Stimulated activated CD4-positive, alpha-beta T cell treated with anti-CD3 and anti-CD28 coated beads, TNF-alpha, amount 100 ng/mL, for 4 hours (primary cell): ENCODE measurements at places on chromosomes 7 and 10.

GRCh38 chr10:119098576-119098975 lies 5.3 kb upstream of the DENND10 start:
- DNase-seq: no peak

DNA sequence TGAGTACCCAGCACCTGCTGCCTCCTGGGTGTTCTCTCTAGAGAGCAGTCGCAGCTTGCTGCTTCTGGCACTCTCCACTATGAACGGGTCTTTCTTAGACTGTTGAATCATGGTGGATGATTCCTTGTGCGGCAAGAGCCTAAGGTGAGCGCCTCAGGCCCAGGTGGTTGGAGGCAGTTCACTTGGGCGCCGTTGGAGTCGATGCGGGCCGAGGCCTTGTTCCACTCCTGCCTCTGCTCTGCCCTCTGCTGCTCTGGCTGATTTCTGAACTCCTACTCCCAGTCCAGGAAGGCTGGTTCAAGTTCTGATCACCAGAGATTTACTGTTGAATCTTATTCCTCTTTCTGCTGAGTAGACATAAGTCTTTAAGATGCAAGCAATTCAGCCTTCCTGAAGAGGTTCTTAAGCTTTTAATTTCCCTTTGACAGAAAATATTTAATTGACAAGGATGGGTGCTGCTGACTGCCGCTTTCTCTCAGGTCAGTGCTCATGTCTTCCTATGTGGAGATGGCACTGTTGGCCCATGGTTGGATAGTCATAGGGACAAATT lies 10.4 kb downstream of the YKT6 start:
- no peak for DNase-seq

DNA sequence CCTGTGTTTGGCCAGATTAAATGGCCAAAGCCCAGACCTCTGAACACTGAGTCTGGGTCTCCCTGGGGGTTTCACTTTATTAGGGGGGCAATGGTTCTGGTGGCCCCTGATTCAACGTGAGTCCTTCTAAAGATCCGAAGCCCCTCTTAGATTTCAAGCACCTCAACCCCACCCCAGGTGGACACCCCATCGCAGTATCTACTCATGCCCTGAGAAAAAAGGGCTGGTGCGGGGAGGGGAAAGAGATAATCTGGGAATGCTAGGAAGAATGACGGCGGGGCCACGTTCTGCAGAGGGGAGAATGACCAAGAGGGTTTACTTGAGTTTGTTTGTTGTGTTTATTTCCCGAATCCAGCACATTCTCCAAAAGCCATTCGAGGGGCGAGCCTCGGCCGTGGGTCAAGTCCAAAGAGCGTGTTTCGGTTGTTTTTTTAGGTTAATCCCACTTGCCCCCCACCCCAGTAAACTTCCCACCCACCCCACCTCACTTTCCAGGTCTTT lies 832 bp downstream of the PDLIM1 start:
- DNase-seq: no peak

DNA sequence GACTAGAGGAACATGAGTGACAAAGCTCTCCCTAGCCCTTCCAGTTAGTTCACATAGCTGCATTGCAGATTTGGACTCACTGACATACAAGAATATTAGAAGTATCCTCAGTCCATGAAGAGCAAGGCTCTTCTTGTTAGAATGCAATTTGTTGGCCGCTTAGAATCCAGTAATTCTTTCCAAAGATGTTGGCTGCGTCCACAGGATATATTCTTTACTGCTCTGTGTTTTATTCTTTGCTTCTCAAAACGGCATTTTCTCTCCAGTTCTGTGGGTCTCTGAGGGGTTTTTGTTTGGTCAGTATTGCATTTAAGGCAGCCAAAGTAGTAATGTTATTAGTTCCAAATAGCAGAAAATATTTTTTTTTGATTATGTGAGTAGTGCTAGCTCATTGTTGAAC lies 588.6 kb downstream of the DNAJB9 start:
- DNase-seq: no peak

- no peak for DNase-seq
Measured at GRCh38 chr7:24709051-24709450, 48.2 kb downstream of the GSDME start.

DNA sequence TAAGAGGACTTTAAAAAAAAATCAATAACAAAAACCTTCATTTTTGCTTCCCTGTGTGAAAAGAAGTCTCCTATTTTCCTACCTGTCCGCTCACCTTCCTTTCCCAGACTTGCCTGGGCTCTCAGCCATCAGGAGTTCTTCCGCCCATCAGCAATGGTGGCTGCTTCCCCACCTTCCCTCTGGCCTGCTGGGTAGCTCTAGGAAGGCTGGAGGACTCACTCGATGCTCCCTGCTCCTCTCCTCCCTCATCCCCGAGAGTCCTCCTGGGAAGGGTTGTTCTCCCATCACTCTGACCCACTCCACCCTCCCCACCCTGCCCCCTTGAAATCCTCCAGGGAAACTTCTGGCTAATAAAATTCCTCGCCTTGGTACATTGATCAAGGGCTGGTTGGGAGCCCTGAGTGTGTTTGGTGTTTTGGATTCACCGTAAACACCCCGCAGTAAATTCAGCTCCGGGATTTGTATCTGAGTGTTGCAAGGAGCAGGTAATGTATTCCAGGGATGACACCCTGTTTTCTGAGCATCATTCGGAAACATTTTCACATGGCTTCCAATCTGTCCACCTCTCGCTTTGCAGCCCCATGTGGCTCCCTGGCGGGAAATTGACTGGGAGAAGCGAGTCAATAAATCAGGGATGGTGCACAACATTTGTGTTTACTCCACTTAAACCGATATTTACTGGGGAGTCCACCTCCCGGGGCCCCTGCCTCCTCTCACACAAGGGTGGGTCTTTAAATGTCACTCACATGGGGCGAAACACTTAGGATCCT lies 126.4 kb upstream of the SDK1 start:
- DNase-seq: no peak

DNA sequence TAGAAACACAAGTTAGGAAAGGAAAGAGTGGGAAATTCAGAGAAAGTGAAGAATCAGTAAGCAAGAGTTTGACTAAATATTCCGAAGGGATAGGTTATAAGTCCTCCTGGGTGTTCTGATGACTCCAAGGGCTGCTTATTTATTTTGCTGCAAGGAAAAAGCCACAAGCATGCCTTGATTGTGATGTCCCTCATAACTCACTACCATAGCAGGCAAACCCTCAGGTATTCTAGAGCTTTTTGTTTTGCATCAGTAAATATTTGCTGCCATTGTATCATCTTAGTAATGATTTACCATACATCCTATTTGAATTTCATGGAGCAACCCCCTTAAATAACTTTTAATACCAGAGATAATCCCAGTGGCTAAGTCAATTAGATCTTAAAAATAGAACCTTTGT lies 688.1 kb downstream of the SUGCT start:
- no peak for DNase-seq

DNA sequence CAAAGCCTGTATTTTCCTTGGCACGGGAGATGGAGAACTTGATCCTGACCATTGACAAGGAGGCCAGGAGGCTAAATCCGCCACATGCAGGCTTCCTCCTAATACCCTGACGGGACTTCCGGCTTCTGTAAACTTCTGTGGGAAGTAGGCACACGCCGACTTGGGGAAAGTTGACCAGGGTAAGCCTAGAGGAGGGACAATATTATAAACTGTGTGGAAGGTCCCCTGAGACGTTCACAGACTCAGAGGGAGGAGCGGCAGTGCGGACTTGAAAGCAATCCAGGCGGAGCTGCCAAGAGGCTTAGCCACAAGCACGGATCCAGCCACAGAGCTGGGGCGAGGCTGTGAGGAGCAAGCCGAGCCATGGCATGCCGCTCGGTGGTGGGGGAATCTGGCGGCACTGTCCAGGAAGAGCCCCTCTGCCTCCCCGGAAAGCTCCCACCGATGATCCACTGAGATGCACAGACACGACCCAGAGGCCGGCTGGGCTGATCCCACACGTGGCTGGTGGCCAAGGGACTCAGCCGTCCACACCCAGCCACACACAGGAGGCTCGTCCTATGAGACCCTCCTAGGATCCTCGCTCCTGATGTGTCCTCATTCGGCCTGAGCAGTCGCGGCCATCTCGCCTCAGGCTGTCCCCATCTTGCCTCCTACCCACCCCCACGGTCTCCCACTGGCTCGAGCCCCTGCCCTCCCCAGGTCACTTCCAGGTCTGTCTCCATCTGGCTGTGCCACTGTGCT lies 40.0 kb upstream of the INSIG1 start:
- DNase-seq: no peak

- no peak for DNase-seq
Measured at GRCh38 chr10:6034371-6034770, 27.8 kb downstream of the IL2RA start.

DNA sequence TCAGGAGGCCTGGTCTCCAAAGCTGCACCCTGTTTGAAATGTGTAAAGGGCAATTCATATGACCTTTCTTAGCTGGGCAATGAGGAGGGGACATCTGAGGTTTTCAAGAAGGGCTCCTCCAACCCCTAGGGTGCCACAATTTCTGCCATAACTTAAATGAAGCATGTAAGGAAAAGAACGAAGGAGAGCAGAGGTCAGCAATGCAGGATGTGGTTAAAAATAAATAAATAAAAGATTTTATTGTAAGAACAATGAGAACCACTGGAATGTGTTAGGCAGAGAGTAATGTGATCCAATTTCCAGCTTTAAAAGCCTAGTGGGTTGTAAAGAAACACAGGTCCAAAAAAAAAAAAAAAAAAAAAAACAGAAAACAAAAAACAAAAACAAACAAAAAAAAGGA lies 673.1 kb downstream of the TNS3 start:
- no peak for DNase-seq

DNA sequence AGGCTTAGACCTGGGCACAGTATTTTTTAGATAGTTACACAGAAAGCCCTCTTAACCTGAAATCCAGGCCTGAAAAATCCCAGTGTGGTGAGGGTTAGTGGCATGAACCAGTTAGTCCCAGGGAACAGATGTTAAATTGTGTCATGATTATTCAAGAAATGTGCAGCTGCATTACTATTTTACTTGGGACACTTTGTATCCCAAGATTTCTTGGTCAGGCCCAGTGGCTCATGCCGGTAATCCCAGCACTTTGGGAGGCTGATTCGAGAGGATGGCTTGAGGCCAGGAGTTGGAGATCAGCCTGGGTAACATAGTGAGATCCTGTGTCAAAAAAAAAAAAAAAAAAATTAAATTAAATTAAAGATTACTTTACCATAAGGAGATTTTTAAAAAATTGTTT lies 36.0 kb upstream of the OTUD1 start:
- DNase-seq: no peak

- DNase-seq: no peak
Measured at GRCh38 chr10:128245026-128245425, 118.8 kb upstream of the MKI67 start.

DNA sequence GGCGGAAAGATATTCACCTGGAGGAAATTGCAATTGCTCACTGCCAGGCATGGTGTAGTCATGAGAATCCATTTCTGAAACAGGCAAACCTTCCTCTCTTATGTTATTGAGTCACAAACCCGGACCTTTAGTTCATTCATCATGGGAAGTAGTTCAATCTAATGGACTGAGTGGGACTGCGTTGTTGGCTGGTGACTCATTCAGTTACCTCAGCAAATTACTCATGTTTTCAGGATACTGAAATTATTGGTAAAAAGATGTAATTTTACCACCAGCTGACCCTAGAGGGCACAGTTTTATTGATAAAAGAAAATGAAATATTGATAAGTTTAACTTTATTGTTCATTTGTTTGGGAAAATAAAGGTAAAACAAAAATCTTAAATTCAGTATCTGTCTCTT lies 1194.4 kb upstream of the SORCS1 start:
- no peak for DNase-seq

DNA sequence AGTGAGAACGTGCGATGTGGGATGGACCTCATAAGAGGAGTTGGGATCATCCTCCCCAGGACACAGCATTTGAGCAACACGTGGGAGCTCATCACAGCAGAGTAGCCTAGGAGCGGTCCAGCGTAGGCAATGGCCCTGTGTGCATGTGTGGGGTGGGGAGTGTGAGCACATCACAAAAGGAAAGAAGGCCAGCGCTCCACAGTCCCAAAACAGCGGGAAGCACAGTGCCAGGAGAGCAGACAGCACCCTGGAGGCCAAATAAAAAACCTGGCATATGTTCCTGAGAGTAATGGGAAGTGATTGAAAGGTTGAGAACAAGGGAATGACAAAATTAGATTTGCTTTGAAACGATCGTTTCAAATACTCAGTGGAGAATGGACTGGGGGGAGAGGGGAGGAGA lies 226.0 kb downstream of the C7orf25 start:
- no peak for DNase-seq

- DNase-seq: no peak
Measured at GRCh38 chr7:121369462-121369861, 26.6 kb downstream of the FAM3C start.

DNA sequence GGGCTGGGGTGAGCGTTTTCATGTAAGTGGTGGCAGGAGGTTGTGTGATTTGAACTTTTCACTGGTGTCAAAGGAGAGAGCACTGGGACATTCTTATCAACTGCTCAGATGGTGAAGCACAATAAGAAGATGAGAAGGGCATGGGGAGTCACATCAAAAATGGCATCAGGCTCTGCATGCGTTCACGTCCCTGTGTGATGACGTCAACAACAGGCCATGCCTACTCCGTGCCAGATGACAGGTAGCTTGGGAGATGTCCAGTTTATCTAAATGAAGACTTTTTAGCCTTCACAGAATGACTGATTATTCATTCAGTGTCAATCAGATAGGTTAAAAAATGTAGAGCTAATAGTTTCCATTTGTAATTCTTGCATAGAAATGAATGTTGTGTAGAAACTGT lies 264.3 kb upstream of the POM121L12 start:
- no peak for DNase-seq

DNA sequence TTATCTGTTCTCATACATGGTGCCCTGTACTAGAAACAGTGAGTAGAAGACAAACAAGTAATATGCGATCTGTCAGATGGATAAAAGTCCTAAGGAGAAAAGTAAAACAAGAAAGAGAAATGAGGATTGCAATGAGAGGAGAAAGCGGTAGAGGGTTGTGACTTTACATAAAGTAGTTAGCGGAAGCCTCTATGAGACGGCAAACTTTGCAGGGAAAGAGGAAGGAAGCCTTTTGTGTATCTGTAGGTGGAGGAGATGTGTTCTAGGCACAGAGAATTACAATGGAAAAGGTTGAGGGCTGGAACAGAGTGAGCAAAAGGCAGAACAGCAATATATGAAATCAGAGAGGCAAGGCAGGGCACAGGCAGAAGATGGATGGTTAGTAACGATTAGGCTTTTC lies 150.4 kb upstream of the SEMA3E start:
- no peak for DNase-seq

DNA sequence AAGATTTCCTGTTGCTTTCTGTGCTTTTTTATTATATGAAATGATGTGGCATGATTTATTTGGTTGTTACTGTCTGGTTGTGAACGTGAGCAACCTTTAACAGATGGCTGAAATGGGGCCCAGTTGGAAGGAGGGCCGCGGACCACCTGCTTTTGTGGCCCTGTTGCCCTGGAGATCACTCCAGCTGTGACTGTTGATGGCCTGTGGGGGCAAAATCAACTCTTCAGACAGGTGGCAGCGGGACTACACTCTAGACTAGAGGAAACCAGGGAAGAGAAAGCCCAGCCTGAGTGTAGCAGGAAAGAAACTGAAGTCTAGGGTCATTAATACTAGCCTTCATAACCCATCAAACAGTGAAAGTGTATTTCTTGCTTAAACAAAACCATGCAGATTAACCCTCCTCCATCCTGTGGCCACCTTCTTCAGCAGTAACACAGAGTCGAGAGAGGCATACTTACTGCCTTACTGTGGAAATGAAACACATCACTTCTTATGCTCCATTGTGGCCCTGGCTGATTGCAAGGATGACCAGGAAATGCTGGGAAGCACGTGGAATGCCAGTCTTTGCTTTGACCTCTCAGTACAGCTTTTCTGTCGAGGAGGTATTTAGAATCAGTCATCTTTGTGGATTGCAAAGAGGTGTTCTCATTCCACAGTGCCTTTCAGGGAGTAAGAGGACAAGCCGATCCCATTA lies 80.5 kb downstream of the CCNY start:
- no peak for DNase-seq
